ENCODE measurements at places on chromosomes 4 and X.

- no peak for DNase-seq
These were observed 141.0 kb downstream of the PJA1 start for GRCh38 chrX:69024161-69024736.

DNA sequence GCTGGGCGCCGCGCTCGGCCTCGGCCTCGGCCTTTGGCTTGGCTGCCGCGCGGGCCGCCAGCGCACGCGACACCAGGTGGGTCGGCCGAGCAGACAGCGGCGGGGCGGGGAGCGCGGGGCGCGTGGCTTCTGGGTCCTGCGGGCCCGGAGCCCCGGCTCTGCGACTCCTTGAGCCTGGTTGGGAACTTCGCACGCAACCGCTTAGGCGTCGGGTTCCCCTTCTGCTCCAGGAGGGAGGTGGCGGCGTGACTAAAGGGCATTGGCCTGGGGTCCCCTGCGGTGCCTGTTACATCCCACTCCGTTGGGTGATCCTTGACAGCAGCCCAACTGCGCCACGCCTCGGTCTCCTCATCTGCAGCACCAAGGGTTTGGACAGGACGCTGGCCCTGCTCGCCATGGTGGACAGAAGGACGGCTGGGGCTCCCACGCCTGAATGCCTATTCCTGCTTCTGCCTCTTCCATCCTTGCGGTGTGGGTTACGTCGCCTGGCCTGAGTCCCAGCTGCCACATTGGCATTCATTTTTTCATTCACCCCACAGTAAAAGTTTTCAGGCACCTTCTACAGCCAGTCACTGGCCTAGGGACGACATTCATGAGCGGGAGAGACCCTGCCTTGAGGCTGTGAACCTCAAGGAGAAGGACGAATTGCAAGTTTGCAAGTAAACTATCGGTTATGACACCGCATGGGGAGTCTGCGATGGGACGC is 631 bp downstream of the EVC start:
- DNase-seq: no peak

- DNase-seq: no peak
These were observed 20.2 kb downstream of the PRSS48 start for GRCh38 chr4:151297170-151297569.

DNA sequence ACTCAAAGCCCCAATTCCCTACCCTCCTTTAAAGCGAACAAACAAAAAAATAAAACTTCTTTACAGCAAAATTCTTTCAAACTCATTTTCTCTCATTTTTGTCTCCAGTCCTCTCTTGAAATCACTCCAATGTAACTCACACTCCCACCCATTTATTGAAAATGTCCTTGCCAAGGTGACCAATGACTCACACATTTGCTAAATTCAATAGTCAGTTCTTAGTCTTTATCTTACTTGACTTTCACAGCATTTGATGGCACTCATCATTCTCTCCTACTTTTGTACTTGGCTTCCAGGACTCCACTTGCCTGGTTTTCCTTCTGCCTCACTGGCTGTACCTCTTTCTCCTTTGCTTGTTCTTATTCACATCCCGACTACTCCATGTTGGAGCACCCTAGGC is 19.9 kb downstream of the CC2D2A start:
- DNase-seq: no peak

GRCh38 chr4:99649208-99649607 is 8.4 kb downstream of the C4orf54 start:
- no peak for DNase-seq

GRCh38 chr4:8702516-8703400 is 110.2 kb downstream of the CPZ start:
- DNase-seq: no peak

DNA sequence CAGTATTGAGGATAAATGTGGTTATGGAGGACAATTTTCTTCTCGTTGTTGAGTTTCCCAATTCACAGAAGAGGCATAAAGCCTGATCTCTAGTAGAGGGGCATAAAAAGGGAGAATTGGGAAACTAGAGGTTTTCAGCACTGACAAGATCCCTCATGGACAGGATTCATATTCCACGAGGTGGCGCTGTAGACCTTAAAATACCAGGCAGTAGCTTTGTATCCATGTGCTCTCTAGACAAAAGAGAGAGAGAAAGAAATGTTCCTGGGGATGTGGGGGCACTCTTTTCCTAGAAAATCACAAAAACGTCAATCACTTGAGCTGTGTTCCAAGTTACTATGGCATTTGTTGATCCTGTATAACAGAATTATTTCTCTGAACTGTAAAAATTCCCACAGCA is 128.3 kb downstream of the MAGEE1 start:
- DNase-seq: no peak

DNA sequence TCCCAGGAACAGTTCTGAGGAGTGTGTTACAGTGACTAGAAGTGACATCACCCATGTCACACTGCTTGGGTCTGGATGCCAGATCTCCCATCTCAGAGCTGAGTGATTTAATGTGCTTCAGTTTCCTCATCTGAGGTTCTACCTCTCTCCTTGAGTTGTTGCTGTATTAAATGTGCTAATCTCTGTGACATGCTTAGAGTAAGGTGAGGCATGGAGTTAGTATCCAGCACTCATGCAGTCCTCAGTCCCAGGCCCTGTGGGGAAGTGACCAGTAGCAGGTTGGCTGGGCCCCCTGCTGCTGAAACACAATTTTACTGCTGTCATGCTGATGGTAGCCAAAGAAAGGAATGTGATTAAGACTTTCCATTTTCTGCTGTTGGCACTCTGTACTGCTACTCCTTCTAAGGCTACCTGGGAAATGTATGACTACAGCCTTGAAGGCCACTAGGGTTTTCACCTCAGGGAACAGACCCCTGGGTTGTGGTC is 639.6 kb downstream of the MID1IP1 start:
- DNase-seq: no peak
